Stimulated activated CD4-positive, alpha-beta T cell treated with anti-CD3 and anti-CD28 coated beads, Interleukin-2, amount 100 ng/mL, for 48 hours (primary cell): ENCODE measurements at places on chromosomes 1 and 21.
A peak's percentile ranks its signal among the peaks of the same experiment; 100 is the strongest.

GRCh38 chr21:32653326-32653901, 41.2 kb upstream of the CFAP298 start:
- peak; percentile 15 for DNase-seq

DNA sequence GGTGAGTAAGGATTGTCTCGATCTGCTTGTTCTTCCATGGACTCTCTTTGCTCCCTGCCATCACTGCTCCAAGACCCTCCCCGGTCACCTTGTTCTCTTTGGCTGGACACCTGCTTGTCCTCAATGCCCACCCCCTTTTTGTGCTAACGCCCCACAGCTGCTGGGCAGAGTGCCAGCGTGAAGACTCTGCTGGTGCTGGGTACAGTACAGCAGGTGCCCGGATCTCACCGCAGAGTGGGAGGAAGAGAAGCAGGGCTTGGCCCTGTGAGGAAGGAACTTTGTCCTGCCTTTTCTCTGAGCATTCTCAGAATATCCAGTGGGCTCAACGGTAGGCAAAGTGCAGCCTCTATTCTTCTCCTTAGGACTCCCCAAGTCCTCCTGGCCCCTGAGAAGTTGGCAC, 90.1 kb downstream of the PLXNA2 start:
- DNase-seq = no peak

DNA sequence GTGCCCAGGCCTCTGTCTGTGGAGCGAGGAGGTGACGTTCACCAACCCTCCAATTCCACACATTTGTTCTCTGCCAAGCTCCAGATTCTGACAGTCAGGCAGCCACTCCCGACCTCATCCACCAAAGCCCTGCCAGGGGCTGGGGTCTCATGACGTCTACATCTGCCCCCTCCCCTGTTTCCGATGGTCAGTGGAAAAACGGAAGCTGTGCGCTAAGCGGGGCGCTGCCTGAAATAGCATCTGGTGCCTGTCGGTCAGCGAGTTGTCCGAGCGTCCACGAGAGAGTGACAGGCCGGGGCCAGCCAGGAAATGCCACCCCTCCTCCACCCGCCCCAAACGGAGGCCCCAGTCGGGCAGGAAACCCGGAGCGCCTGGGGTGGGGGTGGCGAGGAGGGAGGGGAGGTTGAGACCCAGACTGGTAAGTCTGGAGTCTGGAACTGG, 3.2 kb upstream of the TAL1 start:
- no peak for DNase-seq

- DNase-seq = no peak
Observed at GRCh38 chr1:59564192-59564891, 250.4 kb upstream of the HOOK1 start.

GRCh38 chr21:33975548-33976081, 60.0 kb upstream of the ATP5PO start:
- peak; percentile 55 for DNase-seq

DNA sequence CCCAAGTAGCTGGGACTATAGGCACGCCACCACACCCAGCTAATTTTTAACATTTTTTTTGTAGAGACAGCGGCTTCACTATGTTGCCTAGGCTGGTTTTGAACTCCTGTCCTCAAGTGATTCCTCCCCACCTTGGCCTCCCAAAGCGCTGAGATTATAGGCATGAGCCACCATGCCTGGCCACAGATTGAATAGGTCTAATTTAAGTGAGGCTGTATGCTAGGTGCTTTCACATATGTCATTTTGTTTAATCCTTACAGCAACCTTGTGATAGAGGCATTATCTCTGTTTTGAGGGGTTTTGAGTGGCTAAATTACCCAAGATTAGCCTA, 7.2 kb downstream of the INTS3 start:
- DNase-seq = no peak

DNA sequence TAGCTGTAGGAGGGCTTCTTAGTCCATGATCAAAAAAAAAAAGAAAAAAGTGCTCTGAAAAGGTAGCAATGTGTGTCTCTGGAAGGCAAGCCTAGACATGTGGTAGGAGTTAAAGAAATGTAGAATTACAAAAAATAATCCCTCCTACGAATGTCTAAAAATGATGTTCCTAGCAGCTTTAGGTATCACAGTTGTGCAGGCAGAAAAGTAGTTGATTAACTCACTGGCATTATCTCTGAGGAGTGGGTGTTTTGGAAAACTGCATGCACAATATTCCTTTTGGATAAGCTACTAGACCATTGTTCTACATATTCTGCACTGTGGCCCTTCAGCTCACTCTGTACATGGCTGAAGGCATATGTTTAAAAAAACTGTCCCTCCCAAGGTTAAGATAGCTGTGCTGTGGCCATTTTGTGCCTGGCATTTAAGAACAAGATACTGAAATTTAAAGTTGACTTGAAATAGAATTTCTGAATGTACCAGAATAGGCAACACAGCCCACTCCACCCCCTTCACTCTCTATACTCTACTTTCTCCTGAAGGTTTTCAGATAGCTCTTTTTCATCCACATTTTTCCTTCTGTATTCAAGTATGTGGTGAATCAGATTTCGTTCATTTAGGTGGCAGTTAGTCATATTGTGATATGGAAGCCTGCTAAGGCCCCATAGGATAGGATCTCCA, 463.9 kb upstream of the LRRC7 start:
- no peak for DNase-seq

GRCh38 chr1:220336391-220337031, 64.3 kb upstream of the RAB3GAP2 start:
- no peak for DNase-seq

DNA sequence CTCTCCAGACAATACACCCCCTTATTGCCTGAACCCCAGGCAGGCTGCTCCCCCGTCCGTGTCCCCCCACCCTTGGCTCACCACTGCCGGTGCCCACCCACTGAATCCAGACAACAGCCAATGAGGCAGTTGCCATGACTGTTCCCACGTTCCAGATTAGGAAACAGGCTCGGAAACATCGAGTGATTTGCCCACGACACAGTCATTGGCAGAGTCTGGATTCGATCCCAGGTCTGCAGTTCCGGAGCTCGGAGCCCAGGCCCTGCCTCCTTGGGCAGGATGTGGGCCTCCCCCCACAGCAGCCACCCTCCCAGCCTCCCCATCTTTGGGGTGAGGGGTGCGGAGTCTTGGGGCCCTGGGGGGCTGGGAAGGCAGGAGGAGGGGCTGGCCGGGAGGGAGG, 20.3 kb upstream of the CLSTN1 start:
- no peak for DNase-seq

DNA sequence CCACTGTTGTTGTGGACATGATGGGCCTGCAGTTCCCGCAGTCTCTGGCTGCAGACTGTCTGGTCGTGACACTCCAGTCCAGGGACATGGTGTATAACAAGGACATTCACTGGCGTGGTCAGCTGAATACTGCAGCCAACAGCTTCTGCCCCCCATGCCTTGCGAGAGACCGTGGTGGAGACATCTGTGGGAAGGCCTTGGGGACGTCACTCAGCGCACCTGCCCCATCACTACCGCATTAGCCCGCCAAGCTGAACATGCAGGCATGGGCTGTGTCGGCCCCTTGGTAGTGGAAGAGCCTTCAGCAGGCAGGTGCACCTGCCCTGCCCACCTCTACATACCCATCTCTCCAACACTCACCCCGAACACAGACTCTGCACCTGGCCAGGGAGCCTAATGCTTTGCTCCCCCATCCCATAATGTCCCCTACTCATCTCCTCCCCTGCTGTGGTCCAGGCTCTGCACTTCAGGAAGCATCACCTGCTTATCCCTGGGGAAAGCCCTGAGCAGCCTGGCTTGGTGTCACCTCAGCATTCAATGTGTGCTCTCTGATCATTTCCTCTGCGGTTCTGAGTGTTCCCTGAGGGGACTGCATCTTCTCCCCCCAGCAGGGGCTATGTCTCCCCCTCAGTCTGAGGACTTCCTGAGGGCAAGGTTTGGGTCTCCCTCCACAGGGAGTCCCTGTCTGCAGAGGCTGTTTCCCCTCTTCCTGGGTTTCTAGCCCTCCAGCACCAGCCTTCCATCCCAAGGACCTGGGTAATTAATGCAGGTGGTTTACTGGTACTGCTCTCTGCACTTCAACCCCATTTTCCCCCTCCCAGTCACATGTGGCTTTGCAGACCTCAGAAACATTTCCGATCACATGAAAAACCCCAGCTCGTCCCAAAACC, 3.2 kb downstream of the PGLYRP4 start:
- no peak for DNase-seq
